ENCODE measurements at places on chromosomes 6 and 20.

GRCh38 chr6:128725271-128726233 lies 157.4 kb upstream of the LAMA2 start:
- DNase-seq: peak; percentile 56

- DNase-seq: peak; percentile 5
These were observed 28.4 kb upstream of the MAS1L start for GRCh38 chr6:29516108-29516507.

DNA sequence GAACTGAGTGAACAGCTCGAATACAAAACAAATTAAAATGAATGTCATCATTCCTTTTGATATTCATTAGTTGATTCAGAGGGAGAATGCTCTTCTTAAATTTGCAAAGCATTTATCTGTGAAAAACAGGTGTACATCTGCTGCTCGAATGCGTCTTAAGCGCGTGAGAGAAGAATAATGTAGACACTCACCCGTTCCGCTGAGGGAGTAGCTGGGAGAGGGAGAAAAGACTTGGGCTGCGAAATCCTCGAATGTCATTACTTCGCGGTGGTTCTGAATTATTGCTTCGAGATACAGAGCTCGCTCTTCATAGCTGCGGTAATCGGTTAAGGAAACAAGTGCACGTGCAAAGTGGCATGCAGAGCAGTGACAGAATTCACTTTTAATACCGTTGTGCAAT lies 43.9 kb downstream of the INSM1 start:
- DNase-seq: no peak

DNA sequence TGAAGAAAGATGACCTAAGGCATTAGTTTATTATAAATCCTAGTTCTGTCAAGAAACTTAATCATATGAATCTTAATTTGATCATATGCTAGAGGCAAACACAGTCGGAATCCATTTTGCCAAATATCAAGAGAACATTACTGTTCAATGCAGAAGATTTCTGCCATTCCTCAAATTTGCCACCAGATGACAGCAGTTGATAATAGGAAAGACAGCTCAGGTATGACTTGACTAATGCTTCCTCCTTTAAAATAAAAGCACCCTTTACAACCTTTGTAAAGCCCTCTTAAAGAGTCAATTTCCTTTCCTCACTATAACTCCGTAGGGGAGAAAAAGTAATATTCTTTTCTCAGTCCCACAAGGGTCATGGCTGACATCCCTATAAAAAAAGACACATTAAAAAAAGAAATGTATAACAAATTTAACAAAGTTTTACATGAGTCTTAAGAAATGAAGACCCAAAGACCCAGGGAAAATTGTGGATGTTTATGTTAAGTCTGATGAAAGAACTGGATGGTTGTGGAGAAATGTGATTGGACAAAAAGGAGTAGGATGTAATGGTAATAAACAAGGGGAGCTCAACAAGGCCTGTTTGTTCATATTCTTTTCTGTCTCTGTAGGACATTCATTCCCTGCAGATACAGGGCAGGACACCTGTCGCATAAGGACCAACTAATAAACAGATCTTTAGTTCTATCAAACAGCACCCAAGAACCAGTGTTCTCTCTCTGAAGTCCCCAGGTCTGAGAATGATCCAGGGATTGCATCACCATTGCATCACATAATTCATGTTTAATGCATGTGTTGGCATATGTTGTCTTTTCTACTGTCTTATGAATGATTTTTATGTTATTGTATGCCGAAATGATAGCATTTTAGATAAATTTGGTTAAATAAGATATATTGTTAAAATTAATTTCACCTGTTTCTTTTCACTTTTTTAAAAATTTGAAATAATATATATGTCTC lies 23.0 kb upstream of the IL17A start:
- peak; percentile 2 for DNase-seq

GRCh38 chr6:56746767-56747504 lies 104.2 kb upstream of the DST start:
- no peak for DNase-seq

GRCh38 chr6:169864148-169865020 lies 113.0 kb downstream of the ERMARD start:
- DNase-seq: no peak

- DNase-seq: no peak
These were observed 34.2 kb downstream of the CAP2 start for GRCh38 chr6:17427617-17428016.

DNA sequence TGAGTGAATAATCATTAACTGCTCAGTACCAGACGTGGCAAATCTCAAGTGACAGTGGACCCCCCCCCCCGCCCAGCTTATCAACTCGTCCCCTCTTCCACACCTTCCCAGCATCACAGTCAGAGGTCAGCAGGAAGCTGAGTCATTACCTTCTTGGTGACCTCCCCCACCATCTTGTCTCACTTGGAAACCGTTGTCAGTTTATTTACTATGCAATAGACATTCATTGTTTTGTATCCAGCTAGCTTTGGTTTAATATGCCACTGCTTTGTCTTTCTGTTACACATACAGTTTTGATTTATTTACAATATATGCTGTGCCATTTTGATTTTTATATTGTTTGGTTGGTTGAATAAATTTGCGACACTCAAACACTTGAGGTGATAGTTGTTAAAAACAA lies 158.1 kb downstream of the QKI start:
- DNase-seq: peak; percentile 39

- no peak for DNase-seq
These were observed 195.9 kb downstream of the AKAP7 start for GRCh38 chr6:131331151-131331550.

GRCh38 chr6:37251211-37251780 lies 6.3 kb upstream of the TBC1D22B start:
- peak; percentile 52 for DNase-seq

GRCh38 chr20:23120936-23121750 lies 35.0 kb upstream of the CD93 start:
- peak; percentile 66 for DNase-seq

DNA sequence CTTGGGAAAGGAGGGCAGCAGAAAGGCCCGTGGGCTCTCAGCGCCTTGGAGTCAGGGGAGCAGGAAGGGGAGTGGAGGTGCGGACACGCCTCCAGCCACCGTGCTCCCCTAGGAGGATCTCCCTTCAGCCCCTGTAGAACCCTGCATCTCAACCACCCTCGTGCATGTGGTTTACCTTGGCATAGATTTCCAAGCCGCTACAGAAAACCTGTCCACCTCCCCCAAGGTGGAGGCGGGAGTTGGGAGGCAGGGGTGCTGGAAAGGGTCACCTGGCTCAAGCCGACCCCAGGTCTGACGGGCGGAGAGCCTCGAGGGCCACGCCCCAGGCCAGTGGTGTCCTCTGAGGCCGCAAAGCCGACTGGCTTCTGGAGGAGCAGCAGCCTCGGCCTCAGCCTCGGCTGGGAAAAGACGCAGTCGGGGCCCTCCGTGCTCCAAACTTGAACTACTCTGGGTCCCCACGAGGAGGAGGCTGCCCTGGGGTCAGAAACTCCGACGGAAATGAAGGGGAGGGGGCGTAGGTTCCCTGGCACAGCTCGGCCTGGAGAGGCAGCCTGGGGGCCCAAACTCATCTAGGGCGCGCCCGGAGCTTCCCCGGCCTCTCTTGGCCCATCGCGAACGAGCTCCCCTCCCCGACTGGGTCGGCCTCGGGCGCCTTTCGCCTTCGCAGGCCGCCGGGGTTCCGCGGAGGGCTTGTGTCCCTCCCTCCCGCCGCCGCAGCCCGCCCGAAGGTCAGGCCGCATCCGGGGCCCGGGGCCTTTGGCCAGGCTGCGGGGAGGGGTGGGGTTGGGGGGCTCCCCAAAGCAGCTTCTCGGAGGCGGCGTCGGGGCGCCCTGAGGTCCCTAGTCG lies 6.3 kb upstream of the FOXF2 start:
- no peak for DNase-seq

DNA sequence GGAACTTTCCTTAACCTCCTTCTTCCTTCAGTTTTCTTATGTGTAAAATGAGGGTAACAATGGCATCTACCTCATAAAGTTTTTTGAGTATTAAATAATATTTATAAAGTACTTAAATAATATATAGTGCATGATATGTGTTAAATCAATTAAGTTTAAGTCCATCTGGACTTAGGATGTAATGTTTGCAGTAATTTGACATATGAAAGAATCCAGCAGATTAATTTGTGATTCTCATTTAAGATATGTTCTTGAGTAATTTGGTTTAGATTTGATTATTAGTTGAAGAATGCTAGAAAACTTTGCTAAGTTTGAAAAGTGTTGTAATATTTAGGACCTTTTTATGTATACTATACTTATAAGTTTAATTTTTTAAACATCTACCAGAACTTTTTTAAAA lies 18.1 kb downstream of the KCTD20 start:
- no peak for DNase-seq

GRCh38 chr6:143802833-143803565 lies 40.1 kb upstream of the LTV1 start:
- DNase-seq: peak; percentile 81

GRCh38 chr20:37643400-37643799 lies 50.4 kb upstream of the CTNNBL1 start:
- no peak for DNase-seq

DNA sequence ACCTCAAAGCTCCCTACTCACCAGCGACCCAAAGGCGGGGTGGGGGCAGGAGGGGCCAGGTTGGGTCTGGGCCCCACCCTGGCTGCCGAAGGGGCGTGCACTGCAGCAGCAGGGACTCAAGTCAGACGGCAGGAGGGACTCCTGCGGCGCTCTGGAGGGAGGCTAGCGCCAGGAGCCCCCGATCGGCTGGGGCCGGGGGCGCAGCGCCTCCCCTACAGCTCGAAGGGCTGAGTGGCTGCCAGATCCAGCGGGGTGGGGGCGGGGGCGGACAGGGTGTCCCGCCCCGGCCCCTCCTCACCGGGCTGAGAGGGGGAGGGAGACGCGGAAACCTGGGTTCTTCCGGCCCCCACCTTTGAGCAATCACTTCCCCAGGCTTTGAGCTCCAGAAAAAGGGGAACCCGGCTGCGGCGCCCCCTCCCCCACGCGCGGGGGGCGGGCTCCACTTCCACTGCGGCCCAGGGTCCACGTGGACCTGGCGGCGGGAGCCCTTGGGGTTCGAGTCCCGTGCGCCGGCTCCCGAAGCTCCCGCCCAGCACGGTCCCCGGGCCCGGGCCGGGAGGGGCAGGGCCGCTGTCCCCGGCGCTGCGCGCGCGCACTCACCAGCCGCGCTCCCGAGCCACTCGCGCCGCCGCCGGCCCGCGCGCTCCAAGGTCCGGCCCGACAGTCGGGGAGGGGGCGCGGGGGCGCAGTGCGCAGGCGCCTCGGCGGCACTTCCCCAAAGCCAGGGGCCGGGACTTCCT lies at the start of gene RGS19:
Gene RGS19, minus strand, starts transcription at position 246 of the 740 bp plus-strand sequence. CDS start 2,632 bp downstream, outside the sequence.
- peak; percentile 25 for DNase-seq

DNA sequence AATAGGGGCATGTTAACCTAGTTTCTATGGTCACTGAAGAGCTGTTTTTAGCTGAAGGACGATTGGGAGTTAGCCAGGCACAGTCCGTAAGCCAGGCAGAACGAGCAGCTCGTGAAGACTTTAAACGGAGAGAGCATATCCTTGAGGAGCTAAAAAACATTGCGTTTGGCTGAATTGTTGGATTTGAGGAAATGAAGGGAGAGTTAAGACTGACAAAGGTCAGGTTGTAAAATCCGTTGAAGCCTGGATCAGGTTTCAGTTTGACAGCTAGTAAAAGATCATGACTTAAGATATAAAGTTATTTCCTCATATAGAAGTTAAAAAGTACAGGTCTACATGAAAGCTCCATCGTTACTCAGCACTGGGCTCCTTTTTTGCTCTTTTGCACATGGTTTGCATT lies 2.8 kb downstream of the DBNDD2 start:
- DNase-seq: no peak

Measured in amniotic epithelial cell (primary cell).